ENCODE measurements at places on chromosomes 4 and X. TPM values are rescaled to one million over a fixed set of nuclear protein-coding genes. Genes with fewer than 3 reads are reported as not detected.

DNA sequence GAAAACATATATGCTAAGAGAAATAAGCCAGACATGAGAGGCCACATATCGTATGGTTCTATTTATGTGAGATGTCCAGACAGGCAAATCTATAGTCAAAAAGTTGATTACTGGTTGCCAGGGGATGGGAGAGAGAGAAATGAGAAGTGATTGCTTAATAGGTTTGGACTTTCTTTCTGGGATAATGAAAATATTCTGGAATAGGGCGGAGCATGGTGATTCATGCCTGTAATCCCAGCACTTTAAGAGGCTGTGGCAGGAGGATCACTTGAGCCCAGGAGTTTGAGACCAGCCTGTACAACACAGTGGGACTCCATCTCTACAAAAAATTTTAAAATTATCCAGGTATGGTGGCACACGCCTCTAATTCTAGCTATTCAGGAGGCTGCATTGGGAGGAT is 22.4 kb downstream of the RBM47 start:
- no peak for DNase-seq

DNA sequence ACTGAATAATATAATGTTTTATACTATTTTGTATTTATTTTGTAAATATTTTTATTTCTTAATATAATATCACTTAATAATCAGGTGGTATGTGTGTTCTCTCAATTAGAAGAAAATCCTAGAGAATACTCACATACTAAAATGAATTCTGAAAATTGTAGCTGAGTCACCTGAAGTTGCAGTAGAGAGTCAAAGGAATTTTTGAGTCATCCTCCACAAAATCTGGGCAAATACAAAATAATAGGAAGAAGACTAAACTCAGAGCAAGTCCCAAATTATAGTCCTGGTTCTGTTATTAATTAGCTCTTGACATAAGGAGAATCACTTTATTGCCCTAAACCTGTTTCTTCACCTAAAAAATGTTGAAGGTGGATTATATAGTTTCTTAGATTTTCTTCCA is 57.8 kb downstream of the SPATA4 start:
- DNase-seq = no peak

DNA sequence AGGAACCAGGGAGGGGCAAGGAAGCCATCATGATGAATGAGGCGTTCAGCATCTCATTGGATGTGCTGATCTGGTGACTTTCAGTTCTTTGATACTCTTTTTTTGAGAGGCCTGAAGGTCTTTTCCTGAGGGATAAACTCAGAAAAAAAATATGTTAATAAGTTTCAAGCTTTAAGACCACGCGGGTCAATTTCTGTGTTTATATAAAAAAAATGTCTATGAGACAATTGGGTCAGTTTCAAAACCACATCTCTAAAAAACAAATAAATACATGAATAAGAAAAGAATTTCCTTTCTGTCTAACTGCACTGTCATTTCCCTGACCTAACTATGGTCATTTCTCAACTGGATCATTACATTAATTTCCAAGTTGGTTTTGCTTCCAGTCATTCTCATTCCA is 62.6 kb downstream of the TRIML1 start:
- DNase-seq = no peak

MAGEA2 gene
- not detected for total RNA-seq

MAP9 gene
- total RNA-seq = 11.7 TPM

CLOCK gene
- total RNA-seq = 22.6 TPM

DNA sequence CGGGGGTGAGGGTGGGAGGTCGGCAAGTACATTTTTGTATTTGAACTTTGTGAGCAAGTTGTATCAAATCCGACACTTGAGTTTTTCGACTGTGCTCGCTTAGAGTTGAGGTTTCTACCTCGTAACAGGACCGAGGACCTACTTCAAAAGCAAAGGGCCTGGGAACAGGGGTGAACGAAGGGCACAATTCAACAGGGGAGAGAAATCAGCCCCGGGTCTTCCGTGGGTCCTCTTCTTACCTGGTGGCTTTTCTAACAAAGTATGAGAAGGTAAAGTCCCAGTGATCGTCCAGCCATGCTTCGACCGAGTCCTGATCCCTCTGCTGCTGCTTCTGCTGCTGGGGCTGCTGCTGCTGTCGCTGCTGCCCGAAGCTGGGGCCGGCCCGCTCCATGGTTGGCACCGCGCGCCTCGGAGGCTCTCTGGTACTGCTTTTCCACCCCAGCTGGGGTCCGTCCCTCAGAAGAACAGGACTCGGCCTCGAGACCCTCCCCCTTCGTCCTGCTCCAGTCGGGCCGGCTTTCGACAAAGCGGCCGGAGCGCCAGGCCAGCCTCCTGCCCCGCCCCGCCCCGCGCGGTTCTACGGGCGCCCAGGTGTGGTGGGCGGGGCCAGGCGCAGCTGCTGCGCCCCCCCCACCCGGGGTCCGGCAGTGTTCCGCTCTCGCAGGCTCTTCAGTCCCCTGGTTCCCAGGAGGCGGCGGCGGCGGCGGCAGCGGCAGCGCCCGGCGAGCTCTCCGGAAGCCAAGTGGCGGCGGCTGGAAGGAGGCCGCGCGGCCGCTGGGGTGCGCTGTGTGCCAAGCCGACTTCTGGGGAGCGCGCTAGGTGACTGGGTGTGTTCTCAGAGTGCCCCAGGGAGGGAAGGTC is at the start of gene PDE5A:
PDE5A (minus strand) TSS at position 524 of the 861 bp plus-strand sequence; CDS start at position 391, 133 bp downstream.
- peak; percentile 95 for DNase-seq

DNA sequence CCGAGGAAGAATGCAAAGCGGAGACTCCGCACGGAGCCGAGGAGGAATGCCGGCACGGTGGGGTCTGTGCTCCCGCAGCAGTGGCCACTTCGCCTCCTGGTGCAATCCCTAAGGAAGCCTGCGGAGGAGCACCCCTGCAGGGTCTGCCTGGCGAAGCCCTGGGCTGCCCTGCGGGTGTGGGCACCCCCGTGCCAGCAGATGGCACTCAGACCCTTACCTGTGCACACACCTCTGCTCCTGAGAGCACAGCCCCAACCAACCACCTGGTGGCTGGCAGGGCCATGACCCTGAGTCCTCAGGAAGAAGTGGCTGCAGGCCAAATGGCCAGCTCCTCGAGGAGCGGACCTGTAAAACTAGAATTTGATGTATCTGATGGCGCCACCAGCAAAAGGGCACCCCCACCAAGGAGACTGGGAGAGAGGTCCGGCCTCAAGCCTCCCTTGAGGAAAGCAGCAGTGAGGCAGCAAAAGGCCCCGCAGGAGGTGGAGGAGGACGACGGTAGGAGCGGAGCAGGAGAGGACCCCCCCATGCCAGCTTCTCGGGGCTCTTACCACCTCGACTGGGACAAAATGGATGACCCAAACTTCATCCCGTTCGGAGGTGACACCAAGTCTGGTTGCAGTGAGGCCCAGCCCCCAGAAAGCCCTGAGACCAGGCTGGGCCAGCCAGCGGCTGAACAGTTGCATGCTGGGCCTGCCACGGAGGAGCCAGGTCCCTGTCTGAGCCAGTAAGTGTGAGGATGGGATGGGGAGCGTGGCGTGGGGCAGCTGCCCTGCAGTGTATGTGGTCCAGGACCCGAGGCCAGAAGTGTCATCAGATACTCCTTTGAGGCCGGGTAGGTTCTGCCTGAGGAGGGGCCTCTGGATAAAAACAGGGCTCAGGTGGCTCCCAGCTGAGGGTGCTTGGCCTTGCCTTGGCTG is 7.0 kb downstream of the TACC3 start:
- peak; percentile 79 for DNase-seq

DNA sequence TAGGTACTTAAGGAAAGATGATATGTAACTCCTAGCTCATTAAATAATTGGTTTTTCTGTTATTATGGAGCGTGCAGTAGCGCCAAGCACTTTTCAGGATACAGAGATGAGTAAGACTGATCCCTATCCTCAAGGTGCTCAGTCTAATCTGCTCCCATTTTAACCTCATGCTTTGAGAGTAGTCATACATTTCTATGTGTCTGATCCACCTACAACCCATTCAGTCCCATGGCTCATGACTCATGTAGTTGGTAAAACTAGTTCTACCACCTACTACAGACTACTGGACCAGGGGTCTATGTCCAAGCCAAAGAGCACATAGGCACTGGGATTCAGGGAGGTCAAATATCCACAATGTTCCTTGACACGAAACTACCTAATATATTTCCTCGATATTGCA is 60.8 kb downstream of the TMEM154 start:
- no peak for DNase-seq

DNA sequence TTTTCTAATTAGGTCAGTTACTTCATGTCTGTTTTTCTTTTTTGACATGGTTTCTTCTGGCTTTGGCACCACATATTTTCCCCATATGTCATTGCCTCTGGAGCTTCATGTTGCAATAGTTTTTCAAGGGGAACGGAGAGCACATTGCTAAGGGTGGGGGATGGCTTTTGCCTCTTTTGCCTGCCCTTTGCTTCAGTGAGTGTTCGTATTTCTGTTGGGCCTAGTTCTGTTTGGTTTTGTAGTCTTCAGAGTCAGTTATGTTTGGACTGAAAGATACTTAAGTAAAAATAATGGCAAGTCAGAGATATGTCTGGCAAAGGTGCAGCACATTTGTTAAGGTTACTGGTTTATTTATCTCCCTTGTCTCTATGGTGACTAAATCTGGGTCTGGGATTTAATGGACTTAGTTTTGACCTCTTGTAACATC is 29.1 kb downstream of the FHL1 start:
- no peak for DNase-seq

- no peak for DNase-seq
Observed at GRCh38 chr4:153064571-153064970, 128.4 kb downstream of the FHDC1 start.

GRCh38 chrX:77347572-77347971 is 99.6 kb upstream of the FGF16 start:
- DNase-seq = no peak

FABP2 gene
- 0.26 TPM for total RNA-seq

DNA sequence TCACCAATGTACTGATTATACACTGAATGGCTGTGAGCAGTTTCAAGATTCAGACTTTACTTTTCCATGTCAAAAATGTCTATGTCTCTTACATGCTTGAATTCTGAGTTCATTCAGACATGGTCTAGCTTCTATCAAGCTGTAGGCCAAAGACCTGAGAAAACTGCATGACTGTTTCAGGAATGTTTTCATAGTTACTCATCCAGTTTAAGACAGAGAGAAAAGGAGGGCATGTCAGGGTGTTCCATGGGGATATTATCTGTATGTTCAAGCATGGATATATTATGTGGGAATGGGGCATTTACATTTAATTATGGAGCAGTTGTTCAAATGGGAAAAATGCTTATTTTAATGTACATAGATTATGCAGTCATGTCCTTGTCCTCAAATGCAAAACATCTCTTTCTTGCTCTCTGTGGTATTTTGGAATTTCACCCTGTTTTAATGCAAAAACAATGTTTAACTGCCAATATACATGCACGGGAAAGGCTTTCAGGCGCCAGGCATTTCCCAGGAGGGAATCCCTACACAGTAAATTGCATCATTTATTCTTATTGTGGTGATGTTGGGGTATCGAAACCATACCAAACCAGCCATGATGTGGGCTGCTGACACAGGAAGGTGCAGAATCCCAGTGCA is 429.1 kb upstream of the INTU start:
- DNase-seq = no peak
